ENCODE measurements at places on chromosomes 2 and 18.

DNA sequence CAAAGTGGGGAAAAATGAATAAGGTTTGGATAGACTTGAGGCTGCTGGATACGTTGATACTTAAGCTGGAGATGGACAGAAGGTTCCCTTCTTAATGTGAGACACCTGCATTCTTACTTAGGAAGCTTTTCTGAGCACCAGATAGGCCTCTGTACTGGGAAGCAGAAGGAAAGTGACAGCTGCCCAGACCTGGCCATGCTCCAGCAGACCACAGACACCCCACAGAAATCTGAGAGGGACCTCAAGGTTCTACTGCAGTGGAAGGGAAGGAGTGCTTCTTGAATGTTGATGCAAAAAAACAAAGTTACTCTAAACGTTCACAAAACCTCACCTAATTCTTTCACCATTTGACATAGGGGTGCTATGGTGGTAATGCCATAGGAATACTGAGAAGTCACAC is 642.1 kb upstream of the ID2 start:
- no peak for DNase-seq

GRCh38 chr2:20471902-20472559 is 25.2 kb downstream of the RHOB start:
- DNase-seq: no peak

DNA sequence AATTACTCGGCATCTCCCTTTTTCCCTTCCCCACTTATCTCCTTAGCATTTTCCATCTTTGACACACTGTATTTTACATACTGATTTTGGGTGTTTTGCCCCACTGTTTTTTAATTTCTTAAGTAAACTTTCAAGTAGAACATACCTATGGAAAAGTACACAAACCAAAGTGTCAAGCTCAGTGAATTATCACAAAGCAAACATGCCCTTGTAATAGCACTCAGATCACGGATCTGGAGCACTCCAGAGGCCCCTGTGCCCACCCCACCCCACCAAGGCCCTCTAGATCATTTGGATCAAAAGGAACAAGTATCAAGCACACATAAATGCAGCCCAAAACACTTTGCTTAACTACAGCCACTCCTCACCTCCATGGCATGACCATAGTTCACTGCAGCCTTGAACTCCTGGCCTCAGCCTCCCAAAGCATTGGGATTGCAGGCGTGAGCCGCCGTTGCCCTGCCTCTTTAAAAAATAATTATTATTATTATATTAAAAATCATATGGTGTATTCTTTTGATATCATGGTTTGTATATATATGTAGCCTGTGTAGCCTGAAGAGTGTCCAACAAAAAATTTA is 38.1 kb downstream of the FER1L5 start:
- no peak for DNase-seq

DNA sequence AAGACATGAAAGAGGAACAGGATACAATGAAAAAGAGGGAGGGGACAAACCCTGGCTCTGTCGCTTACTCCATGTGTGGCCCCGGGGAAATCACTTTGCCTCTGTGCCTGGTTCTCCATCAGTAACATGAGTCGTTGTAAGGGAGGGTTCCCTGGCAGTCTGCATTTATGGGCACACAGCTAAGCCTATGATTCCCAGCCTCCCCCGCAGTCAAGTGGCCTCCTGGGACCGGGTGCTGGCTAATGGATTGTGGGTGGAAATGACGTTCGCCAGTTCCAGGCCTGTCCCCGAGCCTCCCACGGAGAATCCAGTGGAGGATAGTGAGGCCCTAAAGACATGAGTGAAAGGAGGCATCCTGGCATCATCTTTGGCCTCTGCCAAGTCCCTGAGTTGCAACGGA is 42.7 kb downstream of the SFXN5 start:
- no peak for DNase-seq

- no peak for DNase-seq
These were observed 28.7 kb downstream of the MTERF4 start for GRCh38 chr2:241073166-241074064.

- DNase-seq: no peak
These were observed 1.0 kb upstream of the AAK1 start for GRCh38 chr2:69644506-69644979.

GRCh38 chr2:28300485-28301341 is 91.9 kb upstream of the FOSL2 start:
- no peak for DNase-seq

GRCh38 chr2:134254824-134255223 is 952 bp downstream of the MGAT5 start:
- DNase-seq: no peak

DNA sequence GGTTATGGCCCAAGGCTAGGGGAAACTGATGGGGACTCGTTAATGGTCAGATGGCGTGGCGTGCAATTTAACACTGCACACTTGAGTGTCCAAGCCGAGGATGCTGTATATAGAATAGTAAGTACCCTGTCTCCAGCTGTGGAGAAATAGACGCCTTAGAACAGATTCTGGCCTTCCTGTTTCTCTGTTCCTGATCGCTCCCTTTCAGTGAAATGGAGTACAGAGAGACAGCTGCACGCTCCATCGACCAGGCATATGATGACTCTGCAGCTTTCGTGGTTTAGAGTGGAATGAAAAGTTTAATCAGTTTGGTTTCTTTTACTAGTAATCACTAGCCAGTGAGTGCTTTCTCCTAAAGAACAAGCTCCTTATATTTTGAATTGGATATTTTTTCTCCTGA is 213.4 kb downstream of the NEDD4L start:
- DNase-seq: no peak

DNA sequence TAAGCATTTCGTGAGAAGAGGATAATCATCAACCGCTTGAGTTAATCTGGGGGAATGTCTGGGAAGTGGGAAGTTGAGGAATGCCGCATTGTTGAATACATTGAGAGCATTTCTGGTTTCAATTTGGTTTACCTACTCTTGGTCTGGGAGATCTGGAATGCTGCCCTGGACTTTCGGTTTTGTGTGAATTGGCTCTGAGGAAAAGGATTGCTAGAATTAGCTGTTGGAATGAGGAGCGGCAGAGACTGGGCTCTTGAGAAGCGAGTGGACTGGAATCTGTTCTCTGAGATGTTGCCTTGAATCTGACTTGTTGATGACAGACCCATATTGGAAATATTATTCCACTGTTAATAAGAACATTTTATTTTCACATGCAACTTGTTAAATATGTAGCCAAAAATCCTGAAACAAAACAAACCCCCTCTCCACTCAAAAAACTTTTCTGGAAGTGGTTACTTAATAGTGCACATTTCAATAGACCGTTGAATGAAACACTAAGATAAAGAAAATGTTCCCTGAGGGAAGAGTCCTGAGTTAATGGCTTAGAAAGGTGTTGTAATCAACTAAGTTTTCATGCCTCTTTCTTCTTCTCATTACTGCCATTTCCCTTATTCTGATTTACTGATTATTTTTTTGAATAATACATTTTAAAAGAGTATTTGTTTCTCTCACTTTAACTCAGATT is 50.8 kb downstream of the PTPRM start:
- DNase-seq: no peak

- no peak for DNase-seq
These were observed 312.0 kb upstream of the ETAA1 start for GRCh38 chr2:67085146-67085545.

DNA sequence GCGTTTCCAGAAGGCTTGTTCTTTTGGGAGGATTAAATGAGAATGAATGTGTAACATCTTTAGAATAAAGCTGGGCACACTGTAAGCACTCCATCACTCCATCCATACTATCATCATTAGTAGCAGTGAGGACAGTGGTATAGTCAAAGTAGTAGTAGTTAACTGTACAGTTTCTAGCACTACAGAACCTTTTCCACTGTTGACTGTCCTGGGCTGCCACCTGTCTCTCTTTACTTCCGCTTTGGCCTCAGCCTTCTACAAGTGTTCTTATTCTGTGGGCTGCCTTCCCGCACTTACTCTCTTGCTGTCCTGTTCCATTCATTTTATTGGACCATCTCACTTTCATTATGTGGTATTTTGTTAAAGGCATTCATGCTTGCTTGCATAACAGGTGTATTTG is 3.3 kb downstream of the SLC9A2 start:
- DNase-seq: no peak

GRCh38 chr2:207514451-207514850 is 15.3 kb upstream of the CREB1 start:
- DNase-seq: no peak

GRCh38 chr18:22197668-22198067 is 28.3 kb downstream of the GATA6 start:
- no peak for DNase-seq

DNA sequence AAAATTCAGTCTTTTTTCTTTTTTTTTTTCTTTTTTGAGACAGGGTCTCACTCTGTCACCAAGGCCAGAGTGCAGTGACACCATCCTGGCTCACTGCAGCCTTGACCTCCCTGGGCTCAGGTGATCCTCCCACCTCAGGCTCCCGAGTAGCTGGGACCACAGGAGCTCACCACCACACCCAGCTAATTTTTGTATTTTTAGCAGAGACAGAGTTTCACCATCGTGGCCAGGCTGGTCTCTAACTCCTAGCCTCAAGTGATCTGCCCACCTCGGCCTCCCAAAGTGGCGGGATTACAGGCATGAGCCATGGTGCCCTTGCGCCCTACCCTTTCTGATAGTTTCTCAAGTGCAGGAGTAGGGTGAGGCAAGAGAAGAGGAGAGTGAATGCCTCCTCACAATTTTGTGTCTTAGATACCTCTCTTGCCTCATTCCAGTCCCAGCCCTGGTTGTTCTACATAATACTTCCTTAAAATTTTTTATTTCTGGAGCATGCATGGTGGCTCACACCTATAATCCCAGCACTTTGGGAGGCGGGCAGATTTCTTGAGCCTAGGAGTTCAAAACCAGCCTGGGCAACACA is 68.2 kb upstream of the CAB39 start:
- DNase-seq: no peak

DNA sequence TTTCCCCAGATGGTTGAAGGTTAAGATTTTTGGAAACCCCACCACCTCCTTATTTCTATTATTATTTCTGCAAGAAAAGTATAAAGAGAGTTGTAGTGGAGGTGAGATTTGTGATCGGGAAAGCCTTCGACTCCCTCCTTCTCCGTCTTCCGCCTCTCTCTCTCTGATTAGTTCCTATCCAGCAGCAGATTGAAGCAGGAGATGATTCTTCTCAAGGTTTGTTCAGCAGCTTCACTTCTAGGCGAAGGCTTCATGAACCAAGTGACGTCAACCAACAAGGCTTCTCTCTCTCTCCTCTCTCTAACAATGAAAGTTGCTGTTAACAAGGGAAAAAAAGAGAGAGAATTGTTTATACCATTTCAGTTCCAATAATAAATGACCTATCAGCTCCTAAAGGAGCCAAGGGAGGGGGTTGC is at the start of gene BAZ2B:
TSS of gene BAZ2B (minus strand) at position 263 of the 416 bp plus-strand sequence. CDS start 137,829 bp downstream, outside the sequence.
- DNase-seq: no peak

GRCh38 chr2:131366643-131367042 is 2.7 kb upstream of the RAB6D start:
- no peak for DNase-seq

DNA sequence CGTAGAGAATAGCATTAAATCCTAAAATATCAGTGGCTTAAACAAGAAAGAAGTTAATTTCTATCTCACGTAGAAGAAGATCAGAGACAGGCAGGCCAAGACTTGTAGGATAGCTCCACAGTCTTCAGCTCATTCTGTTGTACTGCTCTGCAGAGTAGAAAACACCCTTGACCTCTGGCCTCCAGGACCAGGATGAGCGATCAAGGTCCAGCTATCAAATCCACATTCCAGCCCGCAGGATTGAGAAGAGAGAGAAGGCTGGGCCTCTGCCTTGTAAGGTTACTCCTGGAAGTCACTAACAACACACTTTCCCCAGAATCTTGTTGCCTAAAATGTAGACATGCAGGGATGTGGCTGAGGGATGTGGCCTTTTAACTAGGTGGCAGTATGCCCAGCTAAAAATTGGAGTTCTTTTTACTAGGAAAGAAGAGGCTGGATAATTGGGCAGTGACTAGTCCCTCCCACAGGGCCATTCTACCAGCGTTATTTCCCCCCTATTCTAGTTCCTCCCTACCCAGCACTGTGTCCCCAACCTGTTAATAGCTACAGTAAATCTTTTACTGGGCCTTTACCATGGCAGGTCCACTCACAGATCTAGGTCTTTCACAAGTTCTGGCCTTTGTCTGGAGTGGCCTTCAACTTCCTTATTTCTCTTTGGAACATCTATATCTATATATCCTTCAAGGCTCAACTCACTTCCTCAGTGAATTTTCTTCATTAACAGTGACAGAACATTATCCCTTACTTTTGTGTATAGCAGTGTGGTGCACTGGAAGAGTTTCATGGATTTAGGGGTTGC is 165.0 kb downstream of the DIS3L2 start:
- no peak for DNase-seq

DNA sequence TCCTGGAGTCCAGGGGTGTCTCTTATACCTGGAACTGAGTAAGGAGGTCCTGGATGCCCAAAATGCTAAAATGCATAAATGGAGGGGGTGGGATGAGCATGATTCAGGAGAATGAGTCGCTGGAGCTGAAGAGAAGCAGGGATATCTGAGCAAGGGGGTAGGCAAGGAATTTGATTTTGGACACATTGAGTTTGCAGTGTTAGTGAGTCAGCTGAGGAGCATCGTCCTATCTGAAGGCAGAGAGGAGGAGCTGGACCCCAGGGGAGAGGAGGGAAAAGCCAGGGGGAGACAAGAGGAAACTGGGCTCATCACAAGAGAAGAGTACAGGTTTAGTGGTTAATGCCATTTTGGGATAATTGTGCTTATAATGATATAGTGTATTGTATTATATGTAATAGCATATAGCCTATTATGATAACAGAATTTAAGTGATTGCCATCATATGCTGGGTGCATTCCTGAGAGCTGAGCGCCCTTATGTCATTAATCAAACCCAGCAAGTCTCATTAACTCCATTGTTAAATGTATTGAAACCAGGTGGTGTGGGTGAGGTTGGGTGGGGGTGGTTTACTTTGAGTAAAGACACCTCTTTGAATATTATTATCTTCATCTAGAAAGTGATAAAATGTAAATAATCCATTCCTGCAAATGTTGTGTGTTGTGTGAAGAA is 12.4 kb downstream of the EHD3 start:
- no peak for DNase-seq

GRCh38 chr2:236250909-236251579 is 13.2 kb downstream of the ASB18 start:
- DNase-seq: no peak

DNA sequence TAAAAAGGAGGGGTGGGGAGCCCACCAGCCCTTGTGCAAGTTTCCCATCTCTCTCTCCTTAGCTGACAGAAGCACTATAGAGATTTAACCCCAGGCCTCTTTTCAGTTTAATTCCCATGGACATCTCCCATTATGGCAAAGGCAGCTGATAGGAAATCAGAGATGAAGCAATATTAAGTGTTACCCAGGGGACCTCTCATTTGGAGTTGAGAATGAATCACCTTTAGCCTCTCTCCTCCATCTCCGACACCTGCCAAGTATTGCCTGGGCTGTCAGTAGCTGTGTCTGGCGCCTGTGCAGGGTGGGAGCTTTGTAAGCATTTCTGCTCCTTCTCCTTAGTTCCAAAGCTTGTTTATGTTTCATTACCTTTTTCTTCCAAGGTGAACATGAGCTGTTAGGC is 109.0 kb downstream of the AQP4 start:
- DNase-seq: no peak

DNA sequence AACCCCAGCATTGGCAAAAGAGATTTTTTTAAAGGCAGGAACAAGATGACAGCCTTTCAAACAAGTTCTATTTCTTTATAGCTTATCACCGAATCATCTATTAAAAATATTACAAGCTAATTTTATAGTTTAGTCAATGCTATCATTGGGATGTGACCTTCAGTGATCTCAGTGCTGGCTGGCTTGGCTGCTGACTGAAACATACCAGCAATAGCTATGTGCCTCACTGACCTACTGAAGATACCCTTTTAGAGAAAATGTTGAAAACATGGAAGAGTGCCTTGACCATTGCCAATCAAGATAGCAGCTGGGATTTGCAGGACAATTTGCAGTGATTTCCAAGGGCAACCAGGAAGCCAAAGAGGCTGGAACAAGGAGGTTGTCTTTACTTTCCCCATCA is 44.0 kb downstream of the CSRNP3 start:
- no peak for DNase-seq
